ENCODE measurements at places on chromosomes 2 and 18.

DNA sequence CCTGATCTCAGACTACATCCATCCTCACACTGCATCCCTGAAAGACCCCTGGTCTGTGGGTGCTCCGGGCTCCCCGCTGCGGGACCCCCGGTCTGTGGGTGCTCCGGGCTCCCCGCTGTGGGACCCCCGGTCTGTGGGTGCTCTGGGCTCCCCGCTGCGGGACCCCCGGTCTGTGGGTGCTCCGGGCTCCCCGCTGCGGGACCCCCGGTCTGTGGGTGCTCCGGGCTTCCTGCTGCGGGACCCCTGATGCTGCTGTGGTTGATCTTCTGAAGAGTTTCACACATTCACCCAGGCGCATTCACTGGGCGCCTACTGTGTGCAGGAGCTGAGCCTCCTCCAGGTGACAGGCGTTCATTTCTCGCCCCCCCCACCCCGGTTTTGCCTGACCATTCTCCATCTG, 162.7 kb upstream of the SALL3 start:
- no peak for DNase-seq

DNA sequence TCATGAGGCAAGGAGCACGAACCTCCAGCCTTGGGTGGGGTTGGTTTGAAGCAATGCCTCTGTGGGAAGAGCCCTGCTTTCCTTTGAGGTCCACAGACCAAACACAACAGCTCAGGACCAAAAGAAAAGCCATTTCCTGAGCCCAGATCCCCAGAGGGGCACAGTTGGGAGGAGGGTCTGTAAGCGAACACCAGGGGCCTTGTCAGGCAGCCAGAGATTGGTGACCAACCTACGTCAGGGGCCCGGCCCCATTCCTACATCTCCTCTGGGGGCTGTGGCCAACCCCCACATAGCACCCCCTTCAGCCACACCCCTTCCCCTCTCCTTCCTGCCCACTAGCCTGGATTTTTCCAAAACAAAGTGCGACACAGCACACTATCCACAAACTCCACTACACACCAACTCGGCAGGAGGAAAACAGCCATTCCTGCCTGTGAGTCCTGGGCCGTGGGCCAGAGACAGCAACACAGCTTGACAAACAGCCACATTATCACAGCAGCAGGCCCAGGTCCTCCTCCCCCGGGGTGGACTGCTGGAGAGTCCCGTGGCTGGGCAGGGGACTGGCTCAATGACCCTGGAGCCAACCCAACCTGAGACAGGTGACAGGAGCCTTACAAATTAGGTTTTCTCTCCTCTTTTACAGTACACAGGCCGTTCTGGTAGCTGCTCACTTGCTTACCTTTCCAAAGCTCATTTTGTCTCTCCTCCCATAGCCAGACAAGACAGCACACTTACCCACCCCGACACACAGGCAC, 98.8 kb downstream of the TNS1 start:
- peak; percentile 62 for DNase-seq

- DNase-seq, result no peak
Observed at GRCh38 chr18:10511236-10511635, 14.6 kb upstream of the NAPG start.

DNA sequence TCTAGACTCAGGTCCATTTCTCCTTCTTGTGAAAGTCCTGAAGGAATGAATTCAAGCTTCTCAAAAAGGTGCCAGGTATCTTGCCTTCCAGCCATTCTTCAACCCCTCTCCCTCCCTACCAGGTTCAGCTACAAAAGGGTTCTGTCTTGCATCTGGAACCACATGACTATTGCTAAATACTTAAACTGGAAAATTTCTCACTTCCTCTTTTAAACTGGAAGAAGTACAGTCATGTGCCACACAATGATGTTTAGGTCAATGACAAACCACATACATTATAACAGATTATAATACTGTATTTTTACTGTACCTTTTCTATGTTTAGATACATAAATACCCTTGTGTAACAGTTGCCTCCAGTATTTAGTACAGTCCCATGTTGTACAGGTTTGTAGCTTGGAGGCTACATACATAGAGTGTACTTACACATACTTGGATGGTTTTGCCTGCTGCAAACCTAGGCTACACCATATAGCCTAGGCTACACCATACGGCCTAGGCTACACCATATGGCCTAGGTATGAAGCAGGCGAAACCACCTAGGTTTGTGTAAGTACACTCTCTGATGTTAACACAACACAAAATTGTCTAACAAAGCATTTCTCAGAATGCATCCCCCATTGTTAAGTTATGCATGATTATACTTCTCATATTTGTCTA, 142.0 kb upstream of the DNMT3A start:
- no peak for DNase-seq

GRCh38 chr2:42878581-42878980, 86.2 kb upstream of the HAAO start:
- DNase-seq, result no peak

DNA sequence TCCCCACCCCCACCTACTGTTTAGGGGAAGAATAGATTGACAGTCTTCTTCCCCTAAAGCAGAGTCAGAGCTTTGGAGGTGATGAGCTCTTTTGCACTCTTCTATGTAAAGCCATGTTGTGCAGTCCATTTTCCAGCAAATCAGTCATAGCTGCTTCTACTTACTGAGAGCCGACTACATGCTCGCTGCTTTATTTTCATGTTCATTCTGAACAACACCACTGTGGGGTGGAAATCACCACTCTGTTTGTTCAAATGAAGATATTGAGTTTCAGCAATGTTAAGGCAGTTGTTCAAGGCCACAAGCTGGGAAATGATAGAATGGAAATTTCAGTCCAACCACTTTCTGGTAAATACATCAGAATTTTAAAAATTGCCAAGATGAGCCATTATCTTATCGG, 88.3 kb downstream of the INSIG2 start:
- no peak for DNase-seq

- peak; percentile 61 for DNase-seq
Observed at GRCh38 chr18:74294526-74294925, 2.8 kb upstream of the CYB5A start.

GRCh38 chr18:56469582-56469981, 168.8 kb downstream of the TXNL1 start:
- DNase-seq, result no peak

- DNase-seq, result no peak
Observed at GRCh38 chr18:76791106-76791505, 31.3 kb upstream of the ZNF236 start.

All from fibroblast of the aortic adventitia (primary cell).